ENCODE measurements at places on chromosomes 1 and 21.

- no peak for DNase-seq
Observed at GRCh38 chr1:1421907-1422464, 910 bp upstream of the ANKRD65 start.

DNA sequence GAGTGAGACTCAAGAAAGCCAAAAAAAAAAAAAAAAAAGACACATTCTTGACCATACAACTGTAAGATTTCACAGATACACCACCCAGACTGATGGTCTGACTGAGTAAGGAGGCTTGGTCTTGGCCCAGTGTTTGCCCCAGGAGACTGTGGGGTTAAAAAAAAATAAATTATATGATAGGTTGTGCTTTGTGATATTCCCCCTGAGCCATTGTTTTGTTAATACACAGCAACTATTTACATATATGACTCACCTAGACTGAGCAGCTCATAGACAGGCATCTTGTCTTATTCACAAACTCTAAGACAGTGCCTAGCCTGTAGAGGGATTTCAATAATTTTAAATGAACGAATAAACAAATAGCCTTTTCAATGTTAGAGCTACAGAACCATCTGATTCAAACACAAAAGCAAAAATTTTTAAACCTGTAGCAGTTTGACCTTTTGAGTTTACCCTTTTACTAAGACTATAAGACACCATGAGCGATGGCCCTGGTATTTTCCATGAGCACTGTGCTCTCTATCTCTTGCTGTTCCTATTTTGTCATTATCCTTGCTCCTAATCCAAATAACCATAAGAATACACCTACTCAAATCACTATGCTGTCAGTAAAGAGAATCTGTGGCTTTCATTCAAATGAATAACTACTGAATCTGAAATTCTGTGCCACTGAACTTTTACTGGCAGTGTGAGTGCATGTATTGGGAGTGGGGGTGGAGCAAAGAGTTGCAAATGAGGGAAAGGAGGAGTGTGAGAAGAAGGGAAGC is 199.4 kb upstream of the PTBP2 start:
- no peak for DNase-seq

GRCh38 chr1:225415307-225415706 is 12.5 kb downstream of the LBR start:
- DNase-seq = no peak

- DNase-seq = no peak
Observed at GRCh38 chr1:211420845-211421454, 71.0 kb downstream of the RD3 start.
